Activated naive CD8-positive, alpha-beta T cell treated with anti-CD3 and anti-CD28 coated beads for 36 hours (primary cell): ENCODE measurements at places on chromosomes 11 and 22. TPM values are rescaled to one million over a fixed set of nuclear protein-coding genes. Genes with fewer than 3 reads are reported as not detected.

GP1BB gene
- not detected for total RNA-seq

BRSK2 gene
- total RNA-seq = 0.46 TPM

BTBD18 gene
- not detected for total RNA-seq

OR6A2 gene
- total RNA-seq = 0.04 TPM

PARVA gene
- total RNA-seq = not detected

FIBIN gene
- not detected for total RNA-seq

PNPLA3 gene
- 0.52 TPM for total RNA-seq

RAB36 gene
- 0.90 TPM for total RNA-seq
